RKO (cell line): ENCODE measurements at places on chromosomes 5 and 9.

GRCh38 chr5:83526289-83526688 lies 54.7 kb downstream of the VCAN start:
- no peak for DNase-seq

- DNase-seq: no peak
These were observed 20.5 kb downstream of the ELP1 start for GRCh38 chr9:108913391-108913790.

- DNase-seq: no peak
These were observed 68.5 kb upstream of the CEP78 start for GRCh38 chr9:78167356-78167755.

GRCh38 chr9:92709240-92709639 lies 39.3 kb upstream of the IPPK start:
- DNase-seq: no peak

GRCh38 chr9:90114641-90115425 lies 510.0 kb downstream of the GADD45G start:
- no peak for DNase-seq

GRCh38 chr9:134595014-134595413 lies 46.6 kb upstream of the COL5A1 start:
- DNase-seq: no peak
